Karpas-422 (cell line): ENCODE measurements at places on chromosomes 4 and X. TPM values are rescaled to one million over a fixed set of nuclear protein-coding genes. Genes with fewer than 3 reads are reported as not detected.
A peak's percentile ranks its signal among the peaks of the same experiment; 100 is the strongest.

MAGEC2 gene
- total RNA-seq, result not detected in 2 replicates

DNA sequence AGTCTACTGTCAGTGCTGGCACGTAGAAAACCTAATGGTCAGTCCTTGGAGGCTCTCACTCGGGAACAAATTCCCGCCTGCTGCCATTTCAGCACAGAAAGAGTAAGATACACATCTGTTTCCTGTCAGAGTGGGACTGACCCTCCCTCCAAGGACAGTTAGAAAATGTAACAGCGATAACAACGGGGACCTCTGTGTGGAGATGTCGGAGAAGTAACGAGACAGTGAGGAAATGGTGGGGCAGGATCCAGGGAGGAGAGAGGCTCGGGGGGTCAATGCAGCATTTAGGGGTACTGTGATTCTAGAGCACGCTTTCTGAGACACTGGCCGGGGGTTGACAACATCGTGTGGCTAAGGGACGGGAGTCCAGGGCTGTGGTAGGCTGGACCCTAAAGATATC, 36.0 kb upstream of the SORCS2 start:
- no peak for DNase-seq
- no peak overlapping the region for H3K4me3 ChIP-seq
- H3K4me1 ChIP-seq, result peaks cover 13% of the 10 kb centered on the region
- no peaks in the 10 kb centered on the region for H3K36me3 ChIP-seq

GABRG1 gene
- not detected in 2 replicates for total RNA-seq

DNA sequence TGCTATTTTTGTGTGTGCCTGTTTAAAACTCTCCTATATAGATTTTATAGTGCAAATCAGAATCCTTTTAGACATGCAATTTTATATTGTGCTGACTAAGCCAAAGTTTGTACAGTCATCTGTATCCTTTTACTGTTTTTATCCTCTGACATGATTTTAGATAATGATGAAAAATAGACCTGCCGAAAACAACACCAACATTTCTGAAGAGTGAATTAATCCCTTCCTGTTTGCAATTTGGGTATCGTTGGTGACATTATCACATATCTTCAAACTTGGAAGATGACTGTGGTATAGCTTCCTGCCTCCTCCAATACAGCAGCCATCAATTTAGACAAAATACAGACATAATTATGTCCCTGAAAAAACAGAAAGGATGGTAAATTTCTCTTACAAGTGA, 28.9 kb upstream of the DSPP start:
- H3K27me3 ChIP-seq, result no peaks in the 10 kb centered on the region
- H3K36me3 ChIP-seq, result no peaks in the 10 kb centered on the region
- no peaks in the 10 kb centered on the region for H3K4me1 ChIP-seq
- no peak for DNase-seq
- H3K27ac ChIP-seq, result no peak overlapping the region
- no peak overlapping the region for H3K4me3 ChIP-seq

DNA sequence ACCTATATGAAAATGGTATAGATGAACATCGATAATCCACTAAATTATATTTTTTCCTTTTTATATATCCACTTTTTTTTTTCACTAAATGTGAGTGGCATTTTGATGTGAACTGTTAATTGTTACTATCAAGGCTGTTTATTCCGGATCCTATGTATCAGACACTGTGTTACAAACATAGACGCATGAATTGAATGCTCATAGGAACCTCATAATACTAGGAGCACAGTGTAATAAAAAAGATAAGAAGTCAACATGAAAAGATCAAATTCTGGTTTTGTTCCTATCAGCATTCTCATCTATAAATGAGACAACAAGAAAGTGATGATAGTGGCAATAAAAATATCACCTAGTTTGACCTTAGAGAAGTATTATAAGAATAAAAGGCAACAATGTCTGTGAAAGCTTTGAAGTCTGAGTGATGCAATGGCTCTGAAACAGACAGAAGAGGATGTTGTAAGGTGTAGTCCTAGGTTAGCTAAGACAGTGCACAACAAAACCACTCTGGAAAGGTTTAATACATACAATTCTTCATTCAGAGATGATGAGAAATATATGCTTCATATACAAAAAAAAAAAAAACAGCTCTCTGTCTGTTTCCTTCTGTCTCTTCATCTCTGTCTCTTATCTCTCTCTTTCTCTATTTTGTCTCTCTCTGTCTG, 148.6 kb upstream of the NLGN4X start:
- no peak for DNase-seq
- no peak overlapping the region for H3K4me3 ChIP-seq
- no peaks in the 10 kb centered on the region for H3K4me1 ChIP-seq

- no peaks in the 10 kb centered on the region for H3K4me1 ChIP-seq
- no peaks in the 10 kb centered on the region for H3K36me3 ChIP-seq
- no peak overlapping the region for H3K27ac ChIP-seq
- no peak for DNase-seq
Observed at GRCh38 chr4:114921790-114922591, 191.4 kb downstream of the NDST4 start.

GRCh38 chr4:10105421-10105820, 11.2 kb downstream of the WDR1 start:
- DNase-seq, result no peak
- no peak overlapping the region for H3K27ac ChIP-seq
- no peaks in the 10 kb centered on the region for H3K4me1 ChIP-seq

DNA sequence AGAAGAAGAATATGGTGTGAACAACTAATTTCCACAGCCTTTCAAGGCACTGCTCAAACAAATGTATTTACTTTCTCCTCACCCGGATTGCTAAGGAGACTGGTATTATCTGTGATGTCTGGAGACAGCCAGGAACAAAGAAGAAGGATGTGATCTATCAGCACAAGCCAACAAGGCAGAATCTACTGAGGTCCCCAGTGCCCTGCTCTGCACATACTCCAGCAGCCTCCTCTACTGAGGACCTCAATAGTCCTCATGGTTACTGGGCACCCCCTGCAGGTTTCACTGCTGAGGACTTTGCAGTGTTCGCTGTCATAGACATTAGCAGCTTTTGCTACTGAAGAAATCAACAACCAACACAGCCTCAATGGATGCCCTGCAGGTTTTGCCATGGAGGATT, 930.1 kb downstream of the ADGRL3 start:
- no peaks in the 10 kb centered on the region for H3K27me3 ChIP-seq
- no peak overlapping the region for H3K27ac ChIP-seq
- H3K4me3 ChIP-seq, result no peak overlapping the region
- no peak for DNase-seq
- no peaks in the 10 kb centered on the region for H3K4me1 ChIP-seq
- H3K36me3 ChIP-seq, result no peaks in the 10 kb centered on the region

GRCh38 chr4:929096-929765, 2.9 kb downstream of the GAK start:
- DNase-seq, result no peak
- H3K4me1 ChIP-seq, result peaks cover 37% of the 10 kb centered on the region
- H3K27ac ChIP-seq, result no peak overlapping the region
- no peaks in the 10 kb centered on the region for H3K27me3 ChIP-seq

HSFX1 gene
- 1.2 TPM in 1 of 2 replicates, not detected in the other for total RNA-seq

USP17L30 gene
- total RNA-seq, result not detected in 2 replicates

GRCh38 chr4:184370711-184371389, 103.5 kb downstream of the IRF2 start:
- no peak for DNase-seq
- no peaks in the 10 kb centered on the region; the same call in 1 of the 2 replicates for H3K4me1 ChIP-seq
- H3K36me3 ChIP-seq, result no peaks in the 10 kb centered on the region

DNA sequence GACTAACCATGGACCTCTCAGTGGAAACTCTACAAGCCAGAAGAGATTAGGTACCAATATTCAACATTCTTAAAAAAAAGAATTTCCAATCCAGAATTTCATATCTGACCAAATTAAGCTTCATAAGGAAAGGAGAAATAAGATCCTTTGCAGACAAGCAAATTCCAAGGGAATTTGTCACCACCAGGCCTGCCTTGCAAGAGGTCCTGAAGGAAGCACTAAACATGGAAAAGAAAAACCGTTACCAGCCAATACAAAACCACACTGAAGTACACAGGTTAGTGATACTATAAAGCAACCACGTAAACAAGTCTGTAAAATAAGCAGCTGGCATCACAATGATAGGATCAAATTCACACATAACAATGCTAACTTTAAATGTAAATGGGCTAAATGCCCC, 156.6 kb downstream of the FAM13A start:
- DNase-seq, result no peak
- no peak overlapping the region for H3K4me3 ChIP-seq

DNA sequence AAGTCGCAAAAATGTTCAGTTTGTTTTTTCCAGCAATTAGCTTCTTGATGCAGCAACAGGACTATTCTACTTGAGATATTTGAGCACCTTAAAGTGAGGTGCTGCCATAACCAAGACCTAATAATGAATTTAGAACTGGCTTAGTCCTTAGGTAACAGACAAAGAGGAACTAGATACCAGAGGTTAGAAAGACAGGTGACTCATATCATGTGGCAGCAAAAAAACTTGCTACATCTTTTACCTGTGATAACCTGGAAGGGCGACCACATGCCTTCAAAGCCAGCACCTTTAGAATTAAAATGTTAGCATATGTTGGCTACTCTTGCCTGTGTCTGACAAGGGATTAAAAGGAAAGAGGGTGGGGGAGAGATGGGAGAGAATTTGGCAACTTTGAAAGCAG, 90.4 kb downstream of the ARHGAP6 start:
- peaks cover 5% of the 10 kb centered on the region; the same call in 1 of the 2 replicates for H3K4me1 ChIP-seq
- no peaks in the 10 kb centered on the region for H3K27me3 ChIP-seq
- H3K4me3 ChIP-seq, result no peak overlapping the region
- DNase-seq, result no peak
- no peaks in the 10 kb centered on the region for H3K36me3 ChIP-seq

- no peaks in the 10 kb centered on the region for H3K4me1 ChIP-seq
- H3K27me3 ChIP-seq, result no peaks in the 10 kb centered on the region
- no peak overlapping the region for H3K27ac ChIP-seq
Observed at GRCh38 chrX:152245213-152245612, 106.8 kb upstream of the MAGEA10 start.

- no peak overlapping the region for H3K4me3 ChIP-seq
- peaks cover 5% of the 10 kb centered on the region; the same call in 1 of the 2 replicates for H3K36me3 ChIP-seq
- H3K27ac ChIP-seq, result no peak overlapping the region
- no peaks in the 10 kb centered on the region for H3K4me1 ChIP-seq
- H3K27me3 ChIP-seq, result no peaks in the 10 kb centered on the region
- no peak for DNase-seq
Observed at GRCh38 chrX:147927256-147927655, 15.5 kb downstream of the FMR1 start.

DACH2 gene
- total RNA-seq, result not detected in 2 replicates

CLGN gene
- total RNA-seq, result 0.07 TPM in 1 of 2 replicates, not detected in the other

DNA sequence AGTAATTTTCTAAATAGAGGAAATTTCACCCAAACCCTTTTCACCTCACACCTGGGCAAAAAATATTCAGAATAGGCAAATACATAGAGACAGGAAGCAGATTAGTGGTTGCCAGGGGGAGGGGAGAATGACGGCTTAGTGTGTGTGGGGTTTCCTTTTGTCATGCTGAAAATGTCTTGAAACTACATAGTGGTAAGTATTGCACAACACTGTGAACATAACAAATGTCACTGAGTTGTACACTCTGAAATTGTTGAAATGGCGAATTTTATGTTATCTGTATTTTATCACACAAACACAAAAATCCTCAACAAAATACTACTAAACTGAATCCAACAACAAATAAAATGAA, 60.7 kb upstream of the PLAC1 start:
- no peak overlapping the region for H3K27ac ChIP-seq
- peaks cover 8% of the 10 kb centered on the region for H3K4me1 ChIP-seq
- no peaks in the 10 kb centered on the region for H3K36me3 ChIP-seq
- no peak for DNase-seq

- DNase-seq, result peak; percentile 79
- peaks cover 8% of the 10 kb centered on the region; the same call in 1 of the 2 replicates for H3K36me3 ChIP-seq
- H3K27ac ChIP-seq, result no peak overlapping the region
- H3K4me1 ChIP-seq, result peaks cover 14% of the 10 kb centered on the region
- H3K4me3 ChIP-seq, result peak overlapping the region; percentile 58
Observed at GRCh38 chrX:53089224-53089842, 4.6 kb upstream of the KANTR start.

- DNase-seq, result no peak
- H3K4me3 ChIP-seq, result no peak overlapping the region
- H3K27me3 ChIP-seq, result no peaks in the 10 kb centered on the region
- no peaks in the 10 kb centered on the region for H3K4me1 ChIP-seq
Observed at GRCh38 chrX:27915617-27916016, 65.6 kb downstream of the DCAF8L1 start.

- no peaks in the 10 kb centered on the region for H3K27me3 ChIP-seq
- no peak for DNase-seq
- no peaks in the 10 kb centered on the region for H3K36me3 ChIP-seq
- no peak overlapping the region for H3K27ac ChIP-seq
- H3K4me3 ChIP-seq, result no peak overlapping the region
- H3K4me1 ChIP-seq, result no peaks in the 10 kb centered on the region
Observed at GRCh38 chr4:145380123-145380522, 101.5 kb upstream of the SMAD1 start.

DNA sequence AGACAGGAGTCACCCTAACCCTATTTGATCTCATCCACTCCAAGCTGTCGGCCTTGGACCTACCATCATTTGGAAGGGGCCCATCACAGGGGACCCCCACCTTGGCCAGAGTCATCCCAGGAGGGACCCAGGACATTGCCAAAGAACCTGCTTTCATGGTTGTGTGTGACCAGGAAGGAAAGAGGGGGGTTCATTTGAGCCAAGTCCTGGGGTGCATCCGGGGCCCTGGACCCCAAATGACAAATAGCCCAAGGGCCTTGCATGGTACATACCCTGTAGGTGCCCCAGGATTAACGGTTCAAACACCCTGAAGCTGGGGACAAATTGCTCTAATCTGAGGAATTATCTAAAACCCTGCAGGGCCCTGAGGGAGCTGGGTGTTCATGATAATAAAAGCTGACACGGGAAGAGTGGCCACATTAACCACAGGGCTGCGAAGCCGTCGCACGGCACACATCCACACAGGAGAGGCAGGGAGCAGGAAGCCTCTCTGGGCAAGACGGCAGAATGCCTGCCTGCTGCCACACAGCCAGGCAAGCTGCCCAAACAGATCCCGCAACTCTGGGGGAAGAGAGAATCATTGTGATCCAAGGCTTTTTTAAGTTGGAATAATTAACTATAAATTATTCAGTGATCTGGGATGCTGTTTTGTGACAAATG, 28.2 kb upstream of the PPP2R2C start:
- H3K4me3 ChIP-seq, result no peak overlapping the region
- no peaks in the 10 kb centered on the region for H3K36me3 ChIP-seq
- no peaks in the 10 kb centered on the region for H3K27me3 ChIP-seq
- H3K4me1 ChIP-seq, result no peaks in the 10 kb centered on the region
- no peak overlapping the region for H3K27ac ChIP-seq
